Activated CD4-positive, alpha-beta T cell treated with anti-CD3 and anti-CD28 coated beads, Interleukin-2, amount 50 U/mL, for 16 hours (primary cell): ENCODE measurements at places on chromosomes 3 and 15.

DNA sequence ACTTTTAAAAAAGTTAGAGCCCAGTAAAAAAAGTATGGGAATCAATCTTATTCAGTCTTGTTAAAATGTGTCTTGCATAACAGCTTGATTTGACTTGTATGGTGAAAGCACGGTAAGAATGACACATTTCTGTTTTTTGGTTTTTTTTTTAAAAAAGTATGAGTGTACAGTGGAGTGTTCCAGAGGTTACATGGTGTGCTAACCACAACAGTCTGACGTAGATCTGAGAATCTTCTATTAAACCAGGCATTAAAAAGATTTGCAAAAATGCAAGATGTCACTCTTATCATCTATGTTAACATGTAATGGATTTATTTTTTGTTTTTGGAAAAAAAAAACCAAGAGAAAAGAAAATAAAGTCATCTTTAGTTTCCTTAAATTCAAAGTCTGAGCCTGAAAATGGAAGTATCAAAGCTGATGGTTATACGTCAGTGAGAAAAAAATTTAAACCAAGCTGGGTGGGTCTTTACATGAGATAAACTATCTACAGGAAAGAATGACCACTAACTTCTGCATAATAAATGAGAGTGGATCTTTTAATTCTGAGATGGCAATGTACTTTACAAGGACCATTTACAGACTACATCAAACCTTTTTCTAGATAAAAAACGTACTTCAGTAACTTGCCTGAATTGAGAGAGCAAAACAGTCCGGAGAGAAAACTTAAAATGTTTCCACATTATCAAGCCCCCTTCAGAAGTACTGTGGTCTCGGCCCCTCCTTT is 1.6 kb downstream of the GABPB1 start:
- DNase-seq: peak; percentile 71

GRCh38 chr3:67605377-67605776 is 49.0 kb downstream of the SUCLG2 start:
- DNase-seq: no peak

DNA sequence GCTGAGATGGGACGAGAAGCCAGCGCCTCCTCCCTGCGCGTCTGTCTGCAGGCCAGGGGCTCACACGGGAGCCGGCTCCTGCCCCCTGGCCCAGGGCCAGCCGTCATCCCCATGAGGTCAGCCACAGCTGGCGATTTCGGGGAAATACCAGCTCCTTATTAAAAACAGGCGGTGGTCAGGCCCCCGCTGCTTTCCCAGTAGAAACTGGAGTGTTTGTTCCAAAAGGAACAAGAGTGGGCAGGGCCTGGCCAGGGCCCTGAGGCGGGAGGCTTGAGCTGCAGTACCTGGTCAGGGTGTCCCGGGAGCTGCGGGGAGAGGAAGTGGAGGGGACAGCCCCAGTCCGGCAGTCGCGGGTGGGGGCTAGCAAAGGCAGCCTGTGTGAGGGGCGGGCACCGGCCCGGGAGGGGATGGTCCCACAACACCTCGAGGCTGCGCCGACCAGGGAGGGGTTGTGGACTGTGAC is 17.8 kb downstream of the MYL3 start:
- no peak for DNase-seq

GRCh38 chr15:34311563-34311962 is 26.0 kb downstream of the SLC12A6 start:
- no peak for DNase-seq

DNA sequence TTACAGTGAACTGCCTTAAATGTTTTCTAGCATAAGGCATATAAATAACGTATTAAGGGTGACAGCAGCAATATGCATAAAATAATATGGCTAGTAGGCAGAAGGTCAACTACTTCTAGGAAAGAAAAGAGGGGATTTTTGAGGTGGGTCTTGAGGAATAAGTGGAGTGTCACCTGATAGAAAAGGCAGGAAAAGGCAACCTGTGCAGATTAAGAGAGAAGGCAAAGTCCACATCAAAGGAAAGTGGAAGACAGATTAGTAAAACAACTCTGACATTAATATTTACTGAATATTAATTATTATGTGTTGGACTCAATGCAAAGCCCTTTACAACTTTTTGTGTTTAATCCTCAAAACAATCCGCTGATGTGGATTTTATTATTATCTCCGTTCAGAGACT is 2.8 kb downstream of the THOC7 start:
- DNase-seq: no peak

DNA sequence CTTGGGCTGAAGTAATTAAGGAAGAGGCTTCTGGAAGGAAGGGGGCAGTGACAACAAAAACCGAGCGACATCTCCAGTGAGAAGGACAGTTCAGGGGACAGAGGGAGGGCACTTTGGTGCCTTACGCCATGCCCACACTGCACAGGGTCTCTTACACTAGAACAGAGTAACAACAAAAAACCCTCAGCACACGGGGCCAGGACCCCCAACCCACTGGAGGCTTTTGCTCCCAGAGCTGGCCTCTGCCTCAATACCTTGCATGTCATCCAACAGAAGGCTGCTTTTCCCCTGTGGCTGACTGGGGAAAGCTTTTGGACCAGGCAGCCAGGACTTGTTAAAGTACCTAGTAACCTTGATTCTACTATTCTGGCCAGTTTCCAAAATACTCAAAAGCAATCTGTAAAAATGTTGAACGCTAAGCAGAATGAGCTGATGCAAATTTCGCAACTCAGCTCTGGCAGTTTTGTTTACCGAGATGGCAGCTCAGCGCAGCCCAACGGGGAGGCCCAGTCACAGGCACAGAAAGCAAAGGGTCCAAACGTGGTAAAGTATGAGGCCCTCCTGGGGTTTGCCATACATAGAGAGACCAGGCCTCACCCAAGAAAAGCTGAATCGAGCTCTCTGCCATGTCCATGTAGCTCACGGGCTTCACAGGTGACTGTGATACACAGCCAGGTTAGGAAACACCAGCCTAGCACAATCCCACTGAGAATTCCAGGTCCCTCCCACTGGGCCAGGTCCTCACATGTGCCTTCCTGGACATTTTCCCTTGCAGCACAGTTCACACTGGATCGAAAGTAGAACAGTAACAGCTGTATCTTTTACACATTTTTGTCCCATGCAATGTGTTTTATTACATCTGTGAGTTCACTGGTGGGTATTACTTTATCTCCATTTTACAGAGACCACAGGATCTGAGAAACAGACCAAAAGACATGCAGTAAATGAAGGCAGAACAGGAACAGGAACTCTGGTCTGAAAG is 6.0 kb downstream of the CHCHD4 start:
- DNase-seq: no peak

DNA sequence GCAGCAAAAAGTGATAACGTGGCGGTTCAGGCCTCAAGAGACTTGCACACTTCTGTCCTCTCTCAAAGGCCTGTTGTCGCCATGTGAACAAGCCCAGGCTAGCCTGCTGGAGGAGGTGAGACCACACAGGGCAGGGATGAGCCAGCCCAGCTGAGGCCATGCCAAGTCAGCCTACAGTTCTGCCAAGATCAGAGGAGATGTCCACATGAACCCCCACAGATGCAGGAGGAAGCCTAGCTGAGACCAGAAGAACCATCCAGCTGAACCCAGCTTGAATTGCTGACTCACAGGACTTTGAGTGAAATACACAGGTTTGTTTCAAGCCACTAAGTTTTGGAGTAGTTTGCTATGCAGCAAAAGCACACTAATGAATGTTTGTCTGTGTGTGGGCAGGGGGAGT is 50.3 kb upstream of the SEC13 start:
- no peak for DNase-seq
